ENCODE measurements at places on chromosomes 11 and 22. TPM values are rescaled to one million over a fixed set of nuclear protein-coding genes. Genes with fewer than 3 reads are reported as not detected.

- DNase-seq: no peak
Observed at GRCh38 chr11:6418557-6419008, 311 bp downstream of the APBB1 start.

- DNase-seq: no peak
Observed at GRCh38 chr11:76790251-76790650, 7.1 kb downstream of the TSKU start.

GRCh38 chr11:84430661-84431060, 1144.5 kb upstream of the CCDC90B start:
- DNase-seq: no peak

- no peak for DNase-seq
Observed at GRCh38 chr11:45321031-45321595, 35.0 kb upstream of the SYT13 start.

SPI1 gene
- not detected for total RNA-seq

SEC14L3 gene
- not detected for total RNA-seq

ACRV1 gene
- total RNA-seq: not detected

GTSE1 gene
- total RNA-seq: 0.13 TPM
